ENCODE measurements at places on chromosomes 3 and 15.
A peak's percentile ranks its signal among the peaks of the same experiment; 100 is the strongest.

GRCh38 chr15:27088584-27089232 lies 117.7 kb downstream of the GABRG3 start:
- DNase-seq = no peak

DNA sequence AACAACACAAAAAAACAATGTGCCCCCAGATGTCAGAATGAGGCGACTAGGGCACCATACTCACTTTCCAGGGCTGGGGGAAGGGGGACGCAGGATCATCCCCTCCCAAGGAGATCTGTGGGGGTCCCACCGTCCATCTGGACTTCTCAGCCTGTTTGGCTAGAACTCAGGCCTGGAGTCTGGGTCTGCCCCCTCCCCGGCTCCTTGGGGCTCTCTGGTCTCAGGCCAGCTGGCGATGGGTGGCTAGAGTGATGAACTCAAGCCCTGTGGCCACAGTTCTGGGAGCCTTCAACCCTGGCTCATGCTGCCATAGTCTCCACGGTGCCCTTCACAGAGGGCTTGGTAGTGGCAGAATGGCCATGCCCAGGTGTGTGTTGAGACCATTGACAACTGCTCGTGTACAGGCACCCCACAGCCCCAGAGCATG lies 13.6 kb downstream of the ZBTB47 start:
- no peak for DNase-seq

GRCh38 chr3:53195602-53196574 lies 34.9 kb downstream of the PRKCD start:
- no peak for DNase-seq

- no peak for DNase-seq
These were observed 11.0 kb downstream of the TMEM45A start for GRCh38 chr3:100503448-100503847.

DNA sequence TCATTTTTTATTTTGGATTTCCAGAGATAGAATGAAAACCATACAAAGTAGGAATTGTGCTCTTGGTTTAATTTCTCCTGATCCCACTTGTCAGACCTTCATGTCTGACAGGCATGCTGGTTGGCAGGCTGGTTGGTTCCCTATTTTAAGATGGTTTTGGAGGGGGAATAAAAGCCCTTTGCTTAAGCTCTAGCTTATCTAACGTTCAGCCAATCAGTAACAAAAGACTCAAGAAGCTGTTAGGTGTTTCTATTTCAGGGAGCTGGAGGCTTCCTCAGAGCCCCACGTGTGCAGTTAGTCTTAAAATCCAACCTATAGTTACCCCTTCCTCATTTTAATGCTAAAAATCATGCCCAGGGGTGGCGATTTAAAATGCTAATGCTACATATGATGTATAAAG lies 40.5 kb upstream of the XIRP1 start:
- DNase-seq = no peak

DNA sequence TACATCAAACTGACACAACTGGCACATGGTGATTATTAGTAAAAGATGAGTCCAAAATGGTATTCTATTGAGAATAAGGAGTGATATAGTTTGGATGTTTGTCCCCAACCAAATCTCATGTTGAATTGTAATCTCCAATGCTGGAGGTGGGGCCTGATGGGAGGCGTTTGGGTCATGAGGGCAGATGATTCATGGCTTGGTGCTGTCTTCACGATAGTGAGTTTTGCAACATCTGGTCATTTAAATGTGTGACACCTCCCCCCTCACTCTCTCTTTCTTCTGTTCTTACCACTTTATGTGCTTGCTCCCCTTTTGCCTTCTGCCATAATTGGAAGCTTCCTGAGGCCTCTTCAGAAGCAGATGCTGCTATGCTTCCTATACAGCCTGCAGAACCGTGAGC lies 90.6 kb downstream of the RSL24D1 start:
- no peak for DNase-seq

DNA sequence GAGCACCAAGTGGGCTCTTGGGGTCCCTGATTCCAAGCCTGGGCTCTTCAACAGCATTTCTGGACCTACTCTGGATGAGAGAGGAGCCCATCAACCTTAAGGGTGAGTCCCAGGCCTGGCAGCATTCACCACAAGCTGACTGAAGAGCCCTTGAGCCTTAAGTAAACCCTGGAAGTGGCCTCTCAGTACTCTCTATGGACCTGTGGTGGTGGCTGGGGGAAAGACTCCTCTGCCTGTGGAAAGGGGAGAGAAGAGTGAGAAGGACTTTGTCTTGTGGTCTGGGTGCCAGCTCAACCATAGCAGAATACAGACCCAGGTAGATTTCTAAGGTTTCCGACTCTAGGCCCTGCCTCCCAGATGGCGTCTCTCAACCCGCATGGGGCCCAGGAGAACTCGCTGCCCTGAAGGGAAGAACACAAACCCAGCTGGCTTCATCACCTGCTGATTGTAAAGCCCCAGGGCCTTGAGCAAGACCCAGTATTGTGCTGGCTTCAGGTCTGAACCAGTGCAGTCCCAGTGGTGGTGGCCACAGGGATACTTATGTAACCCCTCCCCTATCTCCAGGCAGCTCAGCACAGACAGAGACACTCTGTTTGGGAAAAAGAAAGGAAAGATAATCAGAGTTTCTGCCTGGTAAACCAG lies 71.4 kb downstream of the TFDP2 start:
- DNase-seq = no peak

- DNase-seq = no peak
These were observed 46.3 kb downstream of the SENP7 start for GRCh38 chr3:101466465-101467309.

- DNase-seq = peak; percentile 75
These were observed 33.9 kb downstream of the MYO5C start for GRCh38 chr15:52261498-52262242.

- no peak for DNase-seq
These were observed 30.1 kb upstream of the MANF start for GRCh38 chr3:51354731-51355615.

DNA sequence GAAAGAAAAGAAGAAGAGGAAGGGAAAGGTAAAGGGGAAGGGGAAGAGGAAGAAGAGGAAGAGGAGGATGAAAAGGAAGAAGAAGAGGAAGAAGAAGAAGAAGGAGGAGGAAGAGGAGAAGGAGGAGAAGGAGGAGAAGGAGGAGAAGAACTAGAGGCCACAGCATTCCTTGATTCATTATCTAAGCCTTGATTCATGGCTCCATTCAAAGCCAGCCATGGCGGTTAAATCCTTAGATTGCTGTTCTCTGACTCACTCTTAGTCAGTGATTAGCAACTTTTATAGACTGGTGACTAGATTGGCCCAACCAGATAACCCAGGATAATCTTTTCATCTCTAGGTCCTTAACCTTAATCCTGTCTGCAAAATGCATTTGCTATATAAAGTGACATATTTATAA lies 47.6 kb downstream of the OSTN start:
- DNase-seq = no peak

DNA sequence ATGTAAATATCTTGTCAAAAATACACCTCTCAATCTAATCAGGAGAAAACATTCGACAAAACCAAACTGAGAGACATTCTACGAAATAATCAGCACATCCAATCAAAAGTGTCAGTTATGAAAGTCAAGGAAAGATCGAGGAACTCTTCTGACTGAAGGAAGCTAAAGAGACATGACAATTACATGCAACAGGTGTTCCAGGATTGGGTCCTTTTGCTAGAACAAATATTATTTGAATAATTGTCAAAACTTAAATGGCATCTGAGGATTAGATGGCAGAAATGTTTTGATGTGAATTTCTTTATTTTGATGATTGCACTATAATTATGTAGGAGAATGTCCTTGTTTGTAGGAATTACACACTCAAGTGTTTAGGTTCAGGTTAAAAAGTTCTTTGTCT lies 124.1 kb upstream of the HES1 start:
- no peak for DNase-seq

- DNase-seq = no peak
These were observed 397.5 kb upstream of the ATP10A start for GRCh38 chr15:26260517-26261133.
